ENCODE measurements at places on chromosomes 1 and 21.

DNA sequence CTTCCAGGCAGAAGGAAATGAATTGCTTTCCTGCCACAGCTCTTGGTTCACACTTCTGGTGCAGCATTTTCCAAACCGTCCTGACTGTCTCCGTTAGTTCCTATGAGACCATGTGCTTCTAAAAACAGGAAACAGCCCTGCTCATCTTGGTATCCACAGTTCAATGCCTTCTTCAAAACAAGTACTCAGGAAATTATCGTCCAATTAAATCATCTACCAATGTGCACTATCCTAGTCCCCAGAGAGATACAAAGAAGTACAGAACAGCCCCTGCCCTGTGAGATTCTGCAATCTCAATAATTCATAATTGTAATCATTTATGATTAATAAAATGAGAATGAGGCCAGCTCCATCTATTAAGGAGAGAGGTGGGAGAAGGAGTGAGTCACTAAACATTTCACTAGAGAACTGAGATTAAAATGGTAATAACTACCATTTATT, 11.2 kb downstream of the CLEC20A start:
- DNase-seq = no peak

DNA sequence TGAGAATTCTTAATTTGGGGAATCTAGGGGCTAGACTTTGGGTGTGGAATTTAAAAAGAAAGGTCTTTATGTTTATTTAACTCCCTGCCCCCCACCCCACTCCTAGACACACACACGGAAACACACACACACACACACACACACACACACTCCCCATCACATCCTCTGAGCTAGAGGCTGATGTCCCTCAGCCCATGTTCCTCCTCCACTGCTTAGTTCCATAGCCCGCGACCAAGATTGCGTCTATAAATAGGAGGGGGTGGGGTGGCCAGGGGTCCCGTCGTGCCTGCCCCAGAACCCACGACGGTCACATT, 655 bp upstream of the KIRREL1 start:
- no peak for DNase-seq

DNA sequence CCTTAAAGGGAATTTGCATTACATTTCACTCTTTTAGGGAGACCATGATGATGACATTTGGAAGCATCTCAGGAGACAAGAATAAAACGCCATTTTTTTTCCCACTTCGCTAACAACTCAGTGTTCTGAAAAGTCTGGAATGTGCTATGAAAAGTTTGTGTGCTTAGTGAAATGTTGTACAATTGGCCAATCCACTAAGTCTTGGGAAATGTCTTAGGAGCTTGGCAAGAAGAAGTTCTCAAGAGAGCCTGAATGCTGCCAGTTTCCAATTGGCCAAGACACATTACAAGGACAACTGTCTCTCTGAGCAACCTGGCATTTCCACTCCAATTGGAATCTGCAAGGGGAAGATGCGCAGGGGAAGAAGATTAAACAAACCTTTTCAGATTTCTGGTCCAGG, 401.8 kb downstream of the RWDD3 start:
- DNase-seq = no peak

- no peak for DNase-seq
These were observed 24.8 kb downstream of the PCSK9 start for GRCh38 chr1:55064071-55064581.

DNA sequence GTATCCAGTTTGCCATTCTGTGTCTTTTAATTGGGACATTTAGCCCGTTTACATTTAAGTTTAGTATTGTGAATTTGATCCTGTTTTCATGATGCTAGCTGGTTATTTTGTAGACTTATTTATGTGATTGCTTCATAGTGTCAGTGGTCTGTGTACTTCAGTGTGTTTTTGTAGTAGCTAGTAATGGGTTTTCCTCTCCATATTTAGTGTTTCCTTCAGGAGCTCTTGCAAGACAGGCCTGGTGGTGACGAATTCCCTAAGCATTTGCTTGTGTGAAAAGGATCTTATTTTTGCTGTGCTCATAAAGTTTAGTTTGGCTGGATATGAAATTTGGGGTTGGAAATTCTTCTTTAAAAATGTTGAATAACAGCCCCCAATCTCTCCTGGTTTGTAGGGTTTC, 69.2 kb upstream of the PDC start:
- DNase-seq = no peak

DNA sequence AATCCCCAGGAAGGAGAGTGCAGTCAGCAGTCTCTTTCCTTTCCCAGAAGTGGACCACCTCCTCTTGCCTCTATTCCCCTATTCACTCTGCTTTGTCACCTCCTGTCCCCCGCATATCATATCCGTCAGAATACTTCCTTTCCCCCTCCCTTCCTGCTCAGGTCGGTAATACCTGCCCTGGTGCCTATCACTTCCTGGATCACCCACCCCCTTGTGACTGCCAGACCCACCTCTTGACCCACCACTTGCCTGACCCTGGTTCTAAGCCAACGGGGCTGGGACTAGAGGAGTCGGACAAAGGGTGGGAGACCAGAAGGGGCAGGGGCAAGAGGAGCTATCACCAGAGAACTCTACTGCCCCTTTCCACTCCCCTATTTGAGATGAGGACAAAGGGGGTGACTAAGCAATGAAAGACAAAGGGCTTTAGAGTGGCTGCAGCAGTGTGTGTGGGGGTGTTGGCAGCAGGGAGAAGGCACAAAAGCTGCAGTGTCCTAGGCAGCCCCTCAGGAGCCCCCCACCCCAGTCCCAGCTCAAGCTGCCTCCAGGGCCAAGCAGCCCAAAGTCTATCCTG, 1.7 kb upstream of the ADAMTS4 start:
- DNase-seq = no peak

- no peak for DNase-seq
These were observed 62.3 kb downstream of the EIF4G3 start for GRCh38 chr1:21114431-21114830.

- DNase-seq = peak; percentile 60
These were observed 814 bp upstream of the DYRK3 start for GRCh38 chr1:206634365-206635079.

GRCh38 chr1:209257454-209257853, 326.1 kb upstream of the CAMK1G start:
- DNase-seq = no peak

GRCh38 chr1:225890346-225891228, 1.6 kb upstream of the LEFTY1 start:
- no peak for DNase-seq

- no peak for DNase-seq
These were observed 176.8 kb upstream of the SAMSN1 start for GRCh38 chr21:14722841-14723483.

DNA sequence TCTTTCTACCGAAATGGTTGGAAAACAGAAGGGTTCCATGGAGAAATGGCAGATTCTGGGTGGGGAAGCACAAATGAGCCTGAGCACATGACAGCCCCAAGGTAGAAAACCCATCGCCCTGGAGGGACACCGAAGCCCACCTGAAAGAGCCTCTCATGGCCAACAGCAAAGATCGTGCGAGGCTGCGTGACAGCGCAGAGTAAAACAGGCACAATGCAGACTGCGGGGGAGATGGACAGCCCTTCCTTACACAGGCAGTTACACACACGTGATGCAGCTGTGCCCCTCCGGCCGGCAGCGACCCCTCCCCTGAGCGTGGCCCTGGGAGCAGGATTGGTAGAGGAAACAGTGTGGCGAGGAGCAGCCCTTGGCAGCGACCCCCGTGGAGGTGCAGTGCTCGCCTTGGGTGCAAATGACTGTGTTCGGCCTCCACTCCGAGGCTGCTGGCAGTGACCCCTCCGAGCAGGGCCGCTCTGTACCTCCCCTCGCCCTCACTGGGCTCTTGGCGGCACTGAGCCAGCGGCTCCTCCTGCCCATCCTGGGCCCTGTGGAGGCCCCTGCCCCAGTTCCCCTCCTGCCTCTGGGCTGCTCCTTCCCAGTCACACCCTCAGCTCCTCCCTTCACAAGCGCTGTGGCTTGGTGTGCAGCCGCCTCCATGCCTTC, 120.9 kb upstream of the COL6A1 start:
- no peak for DNase-seq

DNA sequence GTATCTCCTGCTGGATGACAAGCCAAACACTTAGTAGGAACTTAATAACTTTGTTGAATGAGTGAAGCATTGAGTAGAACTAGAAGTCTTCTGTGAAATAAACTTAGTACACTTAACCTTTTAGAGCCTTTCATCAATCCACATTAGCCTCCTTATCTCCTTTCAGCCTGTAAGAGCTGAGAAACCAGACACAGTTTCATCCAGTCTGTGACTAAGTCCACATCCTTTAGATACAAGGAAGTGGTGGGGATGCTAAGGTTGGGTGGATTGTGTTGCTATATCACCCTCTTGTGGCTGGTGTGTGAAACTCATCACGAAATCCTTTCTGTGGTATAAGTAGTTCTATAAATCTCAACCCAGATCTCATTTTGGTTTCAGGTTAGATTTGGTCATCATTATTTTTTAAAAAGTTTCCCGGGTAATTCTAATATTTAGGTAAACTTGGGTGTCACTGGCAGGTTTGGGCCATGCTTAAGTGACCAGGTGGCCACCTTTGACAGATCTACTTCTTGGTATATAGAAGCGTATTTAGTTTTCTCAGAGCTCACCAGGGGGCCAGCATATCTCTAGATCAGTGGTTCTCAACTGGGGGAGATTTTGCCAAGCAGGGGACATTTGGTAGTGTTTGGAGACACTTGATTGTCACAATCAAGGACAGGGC, 27.8 kb upstream of the CD84 start:
- DNase-seq = peak; percentile 30

DNA sequence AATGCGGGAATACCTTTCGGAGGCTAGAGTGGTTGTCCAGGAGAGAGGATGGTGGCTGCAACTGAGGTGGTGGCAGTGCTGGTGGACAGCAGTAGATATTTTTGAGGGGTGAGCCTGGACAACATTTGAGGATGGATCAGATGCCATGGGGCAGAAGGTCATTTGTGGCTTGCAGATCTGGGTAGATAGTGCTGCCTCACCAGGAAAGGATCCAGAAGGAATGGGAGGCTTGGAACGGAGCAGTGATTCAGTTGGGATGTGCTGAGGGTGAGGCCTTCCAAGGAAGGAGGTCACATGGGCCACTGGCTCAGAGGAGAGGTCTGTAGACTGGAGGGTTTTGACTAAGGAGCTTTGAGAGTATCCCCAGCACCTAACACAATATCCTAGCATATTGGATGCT, 110.8 kb upstream of the KAZN start:
- no peak for DNase-seq

GRCh38 chr1:173050865-173051264, at the start of gene TNFSF18:
Gene TNFSF18, minus strand, starts transcription at chr1:173050941. Its CDS starts 45 bp downstream, at chr1:173050896.
- peak; percentile 63 for DNase-seq

GRCh38 chr21:33036430-33037162, 10.9 kb downstream of the OLIG2 start:
- peak; percentile 28 for DNase-seq

DNA sequence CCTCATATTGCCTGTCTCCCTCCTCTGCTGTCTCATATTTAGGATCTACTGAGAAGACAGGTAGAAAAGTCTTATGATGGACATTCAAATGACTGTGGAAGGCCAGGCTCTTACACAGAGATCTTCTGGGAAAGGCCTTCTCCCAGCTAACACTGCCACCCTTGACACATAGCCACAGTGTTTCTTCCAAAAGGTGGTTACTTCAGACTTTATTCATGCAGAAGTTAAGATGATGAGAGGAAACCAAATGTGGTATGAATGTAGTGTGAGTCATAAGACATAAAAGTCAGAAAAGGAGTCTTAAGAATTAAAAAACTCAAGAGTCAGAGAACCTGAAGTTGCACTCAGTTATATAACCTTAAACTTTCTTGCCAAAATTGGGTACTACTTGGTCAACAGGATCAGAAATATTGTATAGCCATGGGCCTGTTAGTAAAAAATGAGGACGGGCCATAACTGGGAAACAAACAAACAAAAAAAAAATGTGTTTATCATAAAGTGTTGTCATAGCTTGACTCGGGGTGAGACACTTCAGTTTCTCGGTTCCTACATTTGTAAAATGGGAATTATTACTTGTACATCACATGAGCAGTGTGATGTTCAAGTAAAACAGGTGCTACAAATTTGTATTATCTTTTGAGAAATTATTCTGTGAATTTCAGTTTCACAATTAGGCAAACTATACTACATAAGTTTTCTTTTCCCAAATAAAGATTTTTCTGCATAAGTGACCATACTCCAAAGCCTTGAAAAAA, 1.2 kb upstream of the DENND1B start:
- DNase-seq = peak; percentile 65

DNA sequence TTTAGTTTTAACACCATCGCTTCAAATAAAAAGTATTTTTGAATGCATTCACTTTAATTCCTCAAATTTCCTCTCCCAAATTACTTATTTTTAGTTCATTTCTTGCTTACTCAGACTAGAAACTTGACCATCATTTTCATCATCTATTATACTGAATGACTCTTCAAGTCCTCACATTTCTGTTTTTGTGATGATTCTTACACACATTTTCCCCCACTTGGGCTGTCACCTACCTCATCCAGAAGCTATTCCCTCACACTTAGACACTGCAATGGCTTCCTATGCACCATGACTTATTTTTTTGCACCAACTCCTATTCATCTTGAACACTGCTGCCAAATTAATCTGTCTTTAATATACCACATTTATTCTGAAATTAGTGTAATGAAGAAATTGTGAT, 239.6 kb upstream of the DUSP10 start:
- DNase-seq = no peak

GRCh38 chr1:171953835-171954234, 112.5 kb downstream of the DNM3 start:
- no peak for DNase-seq

DNA sequence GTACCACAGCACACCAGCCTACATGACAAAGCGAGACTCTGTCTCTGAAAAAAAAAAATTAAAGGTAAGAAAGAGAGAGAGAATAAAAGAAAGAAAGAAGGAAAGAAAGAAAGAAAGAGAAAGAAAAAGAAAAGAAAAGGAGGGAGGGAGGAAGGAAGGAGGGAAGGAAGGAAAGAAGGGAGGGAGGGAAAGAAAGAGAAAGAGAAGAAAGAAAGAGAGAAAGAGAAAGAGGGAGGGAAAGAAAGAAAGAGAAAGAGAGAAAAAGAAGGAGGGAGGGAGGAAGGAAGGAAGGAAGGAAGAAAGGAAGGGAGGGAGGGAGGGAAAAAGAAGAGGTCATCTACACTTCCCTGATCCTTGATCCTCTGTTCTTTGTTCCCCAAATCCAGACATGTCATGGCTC, 104.8 kb upstream of the GJB5 start:
- no peak for DNase-seq

DNA sequence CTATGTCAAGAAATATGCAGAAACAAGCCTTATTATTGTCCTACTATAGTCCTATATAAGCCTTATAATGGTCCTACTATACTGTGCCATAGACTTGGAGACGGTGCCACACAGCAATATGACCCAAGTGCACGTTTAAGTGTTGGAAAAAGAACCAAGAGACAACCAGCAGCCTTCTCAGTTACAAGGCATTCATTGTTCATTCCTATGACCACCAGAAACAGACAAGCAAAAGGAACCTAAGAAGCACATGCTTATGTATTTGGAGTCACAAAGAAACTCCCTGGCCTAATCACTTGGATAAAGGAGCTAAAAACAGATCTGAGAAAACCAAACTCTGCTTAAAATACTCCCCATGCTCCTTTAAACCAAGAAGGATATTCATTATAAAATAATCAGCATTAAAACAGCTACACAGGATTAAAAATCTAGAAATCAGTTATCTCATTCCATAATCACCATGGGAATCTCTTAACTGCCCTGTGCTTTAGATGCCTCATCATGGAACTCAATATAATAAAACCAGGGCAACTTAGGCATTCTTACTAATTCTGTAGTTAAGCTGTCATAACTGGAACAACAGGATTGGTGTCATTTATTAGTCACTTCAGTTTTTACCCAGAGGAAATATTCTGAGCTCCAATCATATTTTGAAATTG, 7.0 kb downstream of the COLGALT2 start:
- no peak for DNase-seq

All from skeletal muscle cell (primary cell).